Stimulated activated CD4-positive, alpha-beta T cell treated with anti-CD3 and anti-CD28 coated beads, Interleukin-4, amount 100 ng/mL, for 1 hour (primary cell): ENCODE measurements at places on chromosomes 16 and 17.
A peak's percentile ranks its signal among the peaks of the same experiment; 100 is the strongest.

- no peak for DNase-seq
These were observed 13.2 kb downstream of the NGFR start for GRCh38 chr17:49508061-49508865.

DNA sequence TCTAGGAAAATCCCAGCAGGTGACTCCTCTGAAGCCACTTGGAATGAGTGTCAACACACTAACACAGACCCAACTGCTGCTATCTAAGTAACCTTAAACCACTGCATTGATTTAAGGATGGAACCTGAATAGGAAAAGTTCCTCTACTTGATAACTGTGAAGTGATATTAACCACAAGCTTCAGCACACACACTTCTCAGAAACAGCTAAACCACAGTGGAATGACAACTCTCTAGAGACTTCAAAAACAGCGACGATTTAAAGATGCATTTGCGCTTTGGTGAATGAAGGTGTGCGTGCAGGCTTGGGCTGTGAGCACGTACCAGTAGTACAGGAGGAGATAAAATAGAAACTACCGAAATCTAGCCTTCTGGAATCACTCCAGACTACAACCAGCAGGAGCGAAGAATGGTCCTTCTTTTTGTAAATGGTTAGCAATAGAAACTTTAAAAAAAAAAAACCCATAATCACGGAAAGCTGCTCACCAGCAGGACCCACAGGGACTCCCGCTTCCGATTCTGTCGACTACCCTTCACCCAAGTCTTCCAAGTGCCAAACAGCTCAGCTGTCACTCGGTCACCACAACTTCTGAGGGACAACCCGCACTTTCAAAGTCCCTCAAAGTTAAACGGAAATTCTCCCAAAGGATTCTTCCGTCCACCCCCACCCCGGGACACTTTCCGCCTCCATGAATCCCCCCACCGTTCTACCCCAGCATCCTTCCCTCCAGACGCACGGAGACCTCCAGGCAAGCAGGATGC lies 137.7 kb upstream of the CORO6 start:
- peak; percentile 50 for DNase-seq

DNA sequence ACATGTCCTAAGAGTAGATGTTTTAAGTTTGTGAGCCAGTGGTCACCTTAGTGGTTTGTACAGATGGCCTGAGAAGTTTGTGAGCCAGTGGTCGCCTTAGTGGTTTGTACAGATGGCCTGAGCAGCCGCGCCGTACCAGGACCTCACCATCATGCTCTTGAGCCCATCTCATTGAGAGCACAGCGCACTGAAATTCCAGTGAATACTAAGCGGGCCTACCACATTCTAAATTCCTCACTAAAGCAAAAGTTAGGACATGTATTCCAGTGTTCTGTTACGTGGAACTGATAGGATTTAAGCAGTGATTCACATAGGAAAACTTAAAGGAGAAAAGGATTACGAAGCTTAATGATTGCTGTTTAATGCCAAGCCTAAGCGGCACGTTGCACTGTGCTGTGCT lies 3.9 kb downstream of the USP10 start:
- no peak for DNase-seq

DNA sequence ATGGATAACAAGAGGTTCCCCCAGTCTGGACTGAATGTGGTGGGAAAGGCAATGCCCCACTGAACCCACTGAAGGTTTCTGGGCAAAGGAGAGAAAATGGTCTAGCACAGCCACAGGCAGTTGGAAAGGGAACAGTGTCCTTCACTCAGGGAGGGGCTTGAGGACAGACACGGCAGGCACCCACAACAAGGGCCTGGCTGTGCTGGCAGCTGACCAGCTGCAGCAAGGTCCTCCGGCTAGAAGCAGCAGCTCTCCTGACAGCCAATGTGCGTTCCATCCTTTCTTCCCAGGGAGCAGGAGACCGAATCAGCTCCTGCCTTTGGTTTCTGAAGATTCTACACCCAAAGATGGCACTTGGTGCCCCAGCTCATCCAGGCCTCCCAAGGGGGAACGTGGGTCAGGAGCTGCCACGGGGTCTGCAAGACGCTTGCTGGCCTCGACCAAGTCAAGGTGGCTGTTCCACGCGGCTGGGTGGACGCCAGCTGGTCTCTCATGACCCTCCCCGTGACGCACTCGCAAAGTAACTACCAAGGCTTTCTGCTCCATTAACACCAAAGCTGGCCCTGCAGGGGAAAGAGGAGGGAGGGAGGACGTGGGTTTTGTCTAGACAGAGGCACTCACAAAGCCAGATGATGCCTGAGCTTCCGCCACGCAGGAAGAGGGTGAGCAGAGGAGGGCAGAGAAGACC lies 11.1 kb downstream of the ABR start:
- DNase-seq: no peak

- DNase-seq: peak; percentile 42
These were observed 643.0 kb downstream of the MAF start for GRCh38 chr16:78957317-78958100.

DNA sequence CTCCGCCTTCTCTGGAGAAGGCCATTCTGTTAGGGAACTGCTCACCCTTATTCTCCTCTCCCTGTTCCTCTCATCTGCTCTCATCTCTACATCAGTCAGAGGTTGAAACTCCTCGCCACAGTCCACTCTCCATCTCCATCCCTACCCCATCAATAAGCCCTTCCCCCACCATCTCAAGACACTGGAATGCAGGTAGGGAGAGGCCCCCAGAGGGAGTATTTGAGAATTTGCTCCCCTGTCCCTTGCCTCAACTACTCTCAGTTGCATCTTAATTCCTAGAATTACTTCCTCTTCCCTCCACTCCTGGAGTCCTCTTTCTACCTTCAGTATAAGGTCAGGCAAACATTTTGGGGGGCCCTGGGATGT lies 2.0 kb upstream of the AATF start:
- no peak for DNase-seq

- DNase-seq: no peak
These were observed 75.9 kb downstream of the PRKCA start for GRCh38 chr17:66378296-66378695.

GRCh38 chr16:21244518-21245215 lies 11.2 kb downstream of the ANKS4B start:
- no peak for DNase-seq

- DNase-seq: no peak
These were observed 289.6 kb upstream of the ERCC4 start for GRCh38 chr16:13630374-13630773.

GRCh38 chr16:22023505-22023904 lies 15.6 kb downstream of the MOSMO start:
- no peak for DNase-seq

DNA sequence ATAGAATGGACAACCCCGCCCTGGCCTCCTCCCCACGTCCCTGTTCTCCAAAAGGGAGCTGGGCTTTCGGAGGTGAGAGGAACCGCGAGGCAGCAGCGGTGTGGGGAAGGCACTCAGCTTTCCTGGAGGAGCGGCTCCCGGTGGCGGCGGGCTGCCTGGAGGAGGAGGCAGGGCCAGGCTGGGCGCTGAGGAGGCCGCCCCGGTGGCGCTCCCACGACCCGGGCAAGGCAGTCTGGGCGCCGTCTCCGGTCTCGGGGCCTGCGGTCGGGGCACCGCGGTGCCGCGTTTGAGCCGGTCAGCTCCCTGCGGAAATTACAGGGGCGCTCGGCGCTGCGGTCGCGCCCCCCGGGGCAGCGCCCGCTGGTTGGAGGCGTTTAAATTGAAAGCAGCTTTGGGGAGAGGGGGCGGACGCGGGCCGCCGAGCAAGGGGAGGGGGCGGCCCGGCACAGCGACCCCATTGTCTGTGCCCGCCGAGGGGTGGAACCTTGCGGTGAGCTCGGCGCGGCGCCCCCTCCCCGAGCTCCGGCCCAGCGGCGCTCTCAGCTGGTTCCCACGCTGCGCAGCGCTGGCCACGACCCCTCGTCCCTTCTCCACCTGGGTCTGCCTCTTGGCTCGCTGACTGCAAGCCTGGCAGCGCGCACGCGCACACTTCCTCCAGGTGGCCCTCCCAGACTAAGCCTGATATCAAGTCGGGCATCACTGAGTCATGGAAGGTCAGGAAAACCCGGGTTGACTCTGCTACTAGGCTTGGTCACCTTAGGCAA lies 58.7 kb upstream of the DLX4 start:
- DNase-seq: peak; percentile 46

GRCh38 chr16:71552698-71553503 lies 24.0 kb downstream of the TAT start:
- DNase-seq: no peak

DNA sequence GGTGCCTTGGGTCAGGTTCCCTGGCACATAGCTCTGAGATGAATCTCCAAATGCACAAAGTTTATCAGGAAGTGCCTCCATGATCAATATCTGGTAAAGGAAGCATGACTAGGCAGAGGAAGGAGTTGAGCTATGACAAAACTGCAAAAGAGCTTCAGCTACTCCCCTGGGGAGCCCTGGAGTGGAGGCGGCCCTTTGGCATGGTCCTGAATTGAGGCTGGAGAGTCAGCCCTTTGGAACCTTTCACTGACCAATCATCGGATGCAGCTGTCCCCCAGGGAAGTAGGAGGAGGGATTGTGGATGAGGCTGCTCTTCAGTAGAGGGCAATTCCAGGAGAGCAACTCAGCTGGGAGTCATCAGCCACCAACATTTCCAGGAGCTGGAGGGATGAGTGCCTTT lies 46.1 kb upstream of the NLRP1 start:
- DNase-seq: no peak

GRCh38 chr17:63490329-63490728 lies 13.5 kb downstream of the ACE start:
- no peak for DNase-seq

DNA sequence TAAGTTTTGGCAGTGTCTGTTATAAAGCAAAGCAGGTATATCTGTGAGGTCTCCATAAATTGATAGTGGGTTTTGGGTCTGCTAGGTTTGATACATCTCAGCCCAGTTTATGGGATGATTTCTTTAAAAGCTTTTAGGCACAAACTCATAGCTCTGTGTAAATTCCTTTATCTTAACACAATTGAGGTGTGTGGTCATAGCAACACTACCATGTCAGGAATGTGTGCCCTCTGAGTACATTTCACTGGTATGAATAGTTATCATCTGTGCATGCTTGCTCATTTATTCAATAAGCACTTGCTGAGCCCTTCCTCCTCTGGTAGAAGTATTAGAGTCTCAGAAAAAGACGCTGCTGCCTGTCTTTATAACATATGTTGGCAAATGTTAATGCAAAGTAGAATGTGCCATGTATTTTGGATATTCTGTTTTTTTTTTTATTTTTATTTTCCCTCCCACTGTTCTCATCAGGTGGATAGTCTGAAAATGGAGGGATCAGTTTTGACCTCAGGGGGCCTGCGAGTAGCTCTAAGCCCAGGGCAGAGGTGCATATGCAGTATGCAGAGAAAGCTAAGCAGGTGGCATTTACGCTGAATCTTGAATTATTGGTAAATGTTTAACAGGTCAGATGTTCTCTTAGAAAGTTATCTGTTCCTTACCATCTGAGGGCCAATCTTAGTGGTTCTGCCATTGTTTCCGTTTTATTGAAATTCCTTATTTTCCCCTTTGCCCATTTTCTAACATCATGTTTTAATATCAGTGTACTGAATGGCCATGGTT lies 90.7 kb downstream of the WNT3 start:
- no peak for DNase-seq

DNA sequence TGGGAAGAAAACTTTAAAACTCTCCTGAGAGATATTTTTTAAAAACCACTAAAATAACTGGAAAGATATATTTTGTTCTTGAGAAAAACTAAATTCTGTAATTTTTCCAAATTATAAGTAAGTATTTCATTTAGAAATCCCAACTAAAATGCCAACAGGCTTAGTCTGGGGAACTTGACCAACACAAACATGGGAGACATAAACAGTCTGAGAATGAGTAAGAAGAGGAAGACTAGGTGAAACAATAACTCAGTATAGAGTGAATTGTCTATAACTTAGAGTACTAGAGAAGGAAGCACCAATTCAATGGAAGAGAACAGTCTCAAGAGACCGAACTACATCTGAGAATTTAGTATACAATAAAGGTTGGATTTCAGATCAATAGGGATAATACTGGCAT lies 2.9 kb downstream of the CMTM1 start:
- DNase-seq: no peak

GRCh38 chr17:57370037-57370581 lies 113.8 kb downstream of the MSI2 start:
- DNase-seq: no peak

- DNase-seq: no peak
These were observed 631 bp downstream of the TBL3 start for GRCh38 chr16:1972490-1972877.

DNA sequence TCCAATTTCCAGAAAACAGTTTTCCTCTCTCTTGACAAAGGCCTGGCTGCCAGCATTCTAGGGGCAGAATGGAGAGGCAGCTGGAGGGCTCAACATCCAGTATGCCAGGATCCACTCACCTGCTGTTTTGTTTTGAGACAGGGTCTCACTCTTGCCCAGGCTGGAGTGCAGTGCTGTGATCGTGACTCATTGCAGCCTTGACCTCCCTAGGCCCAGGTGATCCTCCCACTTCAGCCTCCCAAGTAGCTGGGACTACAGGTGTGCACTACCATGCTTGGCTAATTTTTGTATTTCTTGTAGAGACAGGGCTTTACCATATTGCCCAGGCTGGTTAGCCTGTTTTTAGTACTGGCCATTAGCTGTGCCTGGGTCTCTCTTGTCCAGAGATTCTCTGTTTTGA lies 29.1 kb upstream of the FOXJ1 start:
- no peak for DNase-seq

- no peak for DNase-seq
These were observed 11.3 kb downstream of the RAI1 start for GRCh38 chr17:17692353-17693252.

DNA sequence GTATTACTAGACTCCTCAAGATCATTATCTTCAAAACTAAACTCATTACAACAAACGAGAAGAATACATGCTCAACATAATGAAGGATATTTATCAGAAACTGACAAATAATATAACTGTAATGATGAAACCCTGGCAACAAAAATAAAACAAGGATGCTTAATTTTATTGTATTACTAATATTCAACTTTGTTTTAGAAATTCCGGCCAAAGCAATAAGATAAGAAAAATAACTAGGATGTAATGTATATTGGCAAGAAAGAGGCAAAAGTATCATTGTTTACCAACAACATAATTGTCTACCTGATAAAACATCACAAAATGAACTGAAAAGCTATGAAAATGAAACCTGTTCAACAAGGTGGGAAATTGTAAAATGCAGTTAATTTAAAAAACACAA lies 588.3 kb upstream of the ZFHX3 start:
- no peak for DNase-seq

- DNase-seq: no peak
These were observed 28.6 kb downstream of the OSBPL7 start for GRCh38 chr17:47792979-47793378.

GRCh38 chr16:30761427-30761927 lies 385 bp downstream of the CFAP119 start:
- DNase-seq: peak; percentile 43
